ACHN (cell line): ENCODE measurements at places on chromosomes 16 and 17.
A peak's percentile ranks its signal among the peaks of the same experiment; 100 is the strongest.

- DNase-seq, result no peak
Measured at GRCh38 chr16:12614662-12615278, 188.9 kb downstream of the CPPED1 start.

- no peak for DNase-seq
Measured at GRCh38 chr17:49277638-49278037, 47.1 kb upstream of the PHOSPHO1 start.

DNA sequence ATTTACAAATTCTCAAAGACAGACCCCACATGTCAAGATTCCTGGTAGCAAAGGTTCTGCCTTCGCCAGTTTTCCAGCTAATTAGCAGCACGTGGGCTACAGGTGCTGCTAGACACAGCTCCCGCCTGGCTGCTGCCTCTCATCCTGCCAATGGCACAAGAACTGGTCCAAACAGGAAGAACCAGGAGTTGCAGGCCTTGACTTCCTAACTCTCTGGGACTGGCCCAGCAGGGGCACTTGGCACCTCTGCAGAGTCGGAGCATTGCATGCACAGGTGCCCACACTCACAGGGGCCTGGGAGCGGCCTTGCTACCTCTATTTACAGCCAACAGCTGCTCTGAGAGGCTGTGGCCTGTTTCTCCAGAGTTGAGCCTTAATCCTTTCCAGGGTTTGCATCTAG, 39.6 kb downstream of the TK2 start:
- DNase-seq, result no peak

GRCh38 chr17:10325031-10325695, 47.6 kb downstream of the MYH13 start:
- no peak for DNase-seq

- DNase-seq, result no peak
Measured at GRCh38 chr16:84098939-84099338, 17.8 kb downstream of the MBTPS1 start.

GRCh38 chr17:13561606-13562270, 40.0 kb downstream of the HS3ST3A1 start:
- peak; percentile 75 for DNase-seq
